ENCODE measurements at places on chromosomes 16 and 17. TPM values are rescaled to one million over a fixed set of nuclear protein-coding genes. Genes with fewer than 3 reads are reported as not detected.

NT5M gene
- polyA plus RNA-seq = 6.5 TPM

ZDHHC1 gene
- polyA plus RNA-seq = 14.7 TPM

MEIOB gene
- 0.51 TPM for polyA plus RNA-seq

MYO15A gene
- polyA plus RNA-seq = 3.0 TPM

SLC35G6 gene
- polyA plus RNA-seq = 0.39 TPM

BCO1 gene
- 0.58 TPM for polyA plus RNA-seq

KRT33A gene
- not detected for polyA plus RNA-seq

CA4 gene
- 42.5 TPM for polyA plus RNA-seq

CDRT15 gene
- 1.3 TPM for polyA plus RNA-seq

MMP25 gene
- 3.4 TPM for polyA plus RNA-seq

MYO18A gene
- polyA plus RNA-seq = 44.0 TPM

ZG16B gene
- polyA plus RNA-seq = 0.53 TPM

TIGD7 gene
- 12.5 TPM for polyA plus RNA-seq

DOC2B gene
- 3.6 TPM for polyA plus RNA-seq

All from right lung (tissue), 10 donors.